Naive thymus-derived CD4-positive, alpha-beta T cell (primary cell): ENCODE measurements at places on chromosomes 3 and 15.

DNA sequence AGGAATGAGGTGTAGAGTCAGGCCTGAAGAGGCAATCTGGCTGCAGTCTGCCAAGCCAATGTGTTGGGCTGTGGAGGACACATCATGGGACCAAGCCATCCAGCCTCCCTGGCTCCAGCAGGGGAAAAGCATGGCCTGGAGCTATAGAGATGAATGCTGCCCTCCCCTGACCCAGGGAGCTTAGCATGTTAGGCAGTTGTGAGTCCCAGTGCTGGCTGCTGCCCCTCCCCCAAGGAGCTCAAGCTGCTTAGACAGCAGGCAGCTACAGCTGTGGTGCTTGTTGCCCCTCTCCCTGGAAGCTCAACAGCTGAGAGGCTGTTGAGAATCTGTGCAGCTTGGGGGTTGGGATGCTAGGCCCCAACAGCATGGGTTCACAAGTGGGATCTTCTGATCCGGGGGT is 85.6 kb upstream of the DNAJC19 start:
- H3K27ac ChIP-seq = no peak overlapping the region
- no peak for DNase-seq
- H3K36me3 ChIP-seq = no peaks in the 10 kb centered on the region
- no peaks in the 10 kb centered on the region for H3K27me3 ChIP-seq
- no peak overlapping the region for H3K4me3 ChIP-seq

- no peak overlapping the region for H3K4me3 ChIP-seq
- no peaks in the 10 kb centered on the region for H3K4me1 ChIP-seq
- DNase-seq = no peak
- H3K27ac ChIP-seq = no peak overlapping the region
- H3K27me3 ChIP-seq = no peaks in the 10 kb centered on the region
These were observed 537.3 kb upstream of the MCTP2 start for GRCh38 chr15:93694033-93694432.

DNA sequence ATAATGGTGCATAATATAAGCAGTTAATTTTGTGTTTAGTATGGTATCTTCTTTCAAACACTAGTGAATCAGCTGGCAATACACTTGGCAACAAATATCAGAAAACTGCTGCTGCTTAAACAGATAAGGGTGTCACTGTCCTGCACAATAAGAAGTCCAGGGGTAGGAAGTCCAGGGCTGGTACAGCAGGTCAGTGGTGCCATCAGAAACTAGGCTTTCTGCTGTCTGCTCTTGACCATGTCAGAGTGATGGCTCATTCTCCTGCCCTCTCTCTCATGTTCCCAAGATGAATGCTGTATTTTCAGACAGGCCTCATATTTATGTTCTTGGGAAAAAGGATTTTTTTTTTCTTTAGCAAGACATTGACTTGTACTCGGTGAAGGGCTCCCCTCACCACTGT is 9.2 kb upstream of the GRK7 start:
- H3K27ac ChIP-seq = no peak overlapping the region
- peaks cover under 1% of the 10 kb centered on the region for H3K36me3 ChIP-seq
- DNase-seq = no peak
- no peaks in the 10 kb centered on the region for H3K4me1 ChIP-seq
- H3K27me3 ChIP-seq = no peaks in the 10 kb centered on the region

- no peaks in the 10 kb centered on the region for H3K27me3 ChIP-seq
- peak; percentile 88 for DNase-seq
- H3K36me3 ChIP-seq = no peaks in the 10 kb centered on the region
- H3K27ac ChIP-seq = no peak overlapping the region
These were observed 51.6 kb upstream of the XCR1 start for GRCh38 chr3:46078712-46079400.

GRCh38 chr3:18295171-18295920 is 129.8 kb downstream of the SATB1 start:
- no peaks in the 10 kb centered on the region for H3K27me3 ChIP-seq
- no peaks in the 10 kb centered on the region for H3K4me1 ChIP-seq
- H3K27ac ChIP-seq = no peak overlapping the region
- no peak for DNase-seq
- H3K36me3 ChIP-seq = no peaks in the 10 kb centered on the region

GRCh38 chr3:182937293-182938051 is 42.9 kb downstream of the DCUN1D1 start:
- H3K36me3 ChIP-seq = no peaks in the 10 kb centered on the region
- DNase-seq = no peak
- H3K27ac ChIP-seq = no peak overlapping the region
- H3K4me1 ChIP-seq = peaks cover 14% of the 10 kb centered on the region
- H3K4me3 ChIP-seq = no peak overlapping the region
